Activated CD4-positive, CD25-positive, alpha-beta regulatory T cell treated with anti-CD3 and anti-CD28 coated beads, Interleukin-2, amount 50 U/mL, for 16 hours (primary cell): ENCODE measurements at places on chromosomes 5 and 9.

DNA sequence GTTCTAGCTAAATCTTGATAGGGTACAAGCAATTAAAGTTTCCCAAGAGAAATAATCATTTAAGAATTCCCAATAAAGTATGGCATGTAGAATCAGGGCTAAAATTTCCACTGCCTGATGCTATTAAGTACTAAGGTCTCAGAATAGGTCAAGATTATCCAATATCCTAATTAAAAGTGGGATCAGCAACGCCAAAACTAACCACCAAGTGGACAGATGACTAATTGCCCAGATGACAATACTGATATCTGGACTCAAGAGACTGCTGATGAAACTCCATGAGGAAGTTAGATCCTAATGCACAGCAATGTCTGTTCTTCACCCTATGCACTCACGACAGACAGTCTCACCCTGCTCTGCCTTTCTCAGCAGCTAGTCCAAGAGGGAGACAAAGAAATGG, 14.3 kb downstream of the DEPDC1B start:
- DNase-seq: no peak

DNA sequence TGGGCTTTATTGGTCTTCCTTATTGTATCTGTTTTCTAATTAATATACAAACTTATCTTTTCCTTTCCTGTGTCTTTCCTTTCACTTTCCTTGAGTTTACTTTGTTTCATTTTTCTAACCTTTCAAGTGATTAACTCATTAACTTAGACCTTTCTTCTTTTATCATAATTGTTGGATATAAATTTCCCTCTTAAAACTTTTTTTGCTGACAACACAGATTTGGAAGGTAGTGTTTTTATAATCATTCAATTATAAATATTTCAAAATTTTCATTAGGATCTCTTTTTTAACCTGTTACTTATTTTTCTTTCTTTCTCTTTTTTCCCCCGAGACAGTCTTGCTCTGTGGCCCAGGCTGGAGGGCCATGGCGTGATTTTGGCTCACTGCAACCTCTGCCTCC, 6.9 kb upstream of the ZBTB43 start:
- DNase-seq: no peak

GRCh38 chr9:109022873-109023272, 9.6 kb upstream of the CTNNAL1 start:
- no peak for DNase-seq

GRCh38 chr9:126675147-126675467, 61.4 kb downstream of the LMX1B start:
- DNase-seq: no peak

DNA sequence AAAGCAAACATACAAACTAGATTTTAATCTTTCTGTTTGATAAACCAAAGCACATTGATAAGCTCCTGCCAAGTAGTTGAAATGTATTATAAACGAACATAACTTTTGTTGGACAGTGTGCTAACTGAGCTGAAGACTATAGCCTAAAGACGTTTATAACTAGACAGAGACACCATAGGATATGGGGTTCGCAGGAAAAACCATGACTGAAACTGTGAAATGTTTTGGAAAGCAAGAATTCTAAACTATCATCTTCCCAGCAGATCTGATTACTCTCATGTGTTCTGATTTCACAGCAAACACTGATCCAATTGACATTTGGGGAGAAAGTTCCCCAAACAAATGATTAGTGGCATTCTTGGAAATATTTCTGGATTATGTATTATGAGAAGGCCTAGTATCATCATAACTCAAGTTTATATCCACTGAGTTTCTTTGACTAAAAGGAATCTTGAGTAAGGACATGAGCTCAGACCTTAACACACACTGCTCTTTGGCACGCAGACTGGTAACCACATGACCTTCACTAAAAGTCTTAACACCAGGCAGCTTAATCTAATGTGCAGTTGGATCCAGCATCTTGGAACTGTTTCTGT, 375.2 kb downstream of the ZNF608 start:
- no peak for DNase-seq

- DNase-seq: no peak
These were observed 15.3 kb downstream of the ABLIM3 start for GRCh38 chr5:149156435-149157083.

DNA sequence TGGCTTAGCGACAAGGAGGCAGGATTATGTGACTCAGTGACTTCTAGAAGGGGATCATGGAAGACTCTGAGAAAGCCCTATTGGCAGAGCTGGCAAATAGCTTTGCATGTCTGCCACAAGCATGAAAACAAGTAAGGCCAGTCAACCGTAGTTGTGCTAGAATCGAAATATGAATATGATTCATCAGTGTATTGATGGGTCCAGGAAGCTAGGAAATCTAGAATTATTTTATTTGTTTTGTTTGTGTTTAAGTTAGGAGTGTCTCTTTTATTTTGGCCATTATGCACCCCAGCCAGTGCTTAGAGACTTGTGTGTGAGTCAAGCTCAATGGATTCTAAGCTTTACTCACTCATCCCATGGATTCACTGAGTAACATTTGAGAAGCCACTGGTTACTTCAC, 3.8 kb upstream of the ITGA2 start:
- no peak for DNase-seq

DNA sequence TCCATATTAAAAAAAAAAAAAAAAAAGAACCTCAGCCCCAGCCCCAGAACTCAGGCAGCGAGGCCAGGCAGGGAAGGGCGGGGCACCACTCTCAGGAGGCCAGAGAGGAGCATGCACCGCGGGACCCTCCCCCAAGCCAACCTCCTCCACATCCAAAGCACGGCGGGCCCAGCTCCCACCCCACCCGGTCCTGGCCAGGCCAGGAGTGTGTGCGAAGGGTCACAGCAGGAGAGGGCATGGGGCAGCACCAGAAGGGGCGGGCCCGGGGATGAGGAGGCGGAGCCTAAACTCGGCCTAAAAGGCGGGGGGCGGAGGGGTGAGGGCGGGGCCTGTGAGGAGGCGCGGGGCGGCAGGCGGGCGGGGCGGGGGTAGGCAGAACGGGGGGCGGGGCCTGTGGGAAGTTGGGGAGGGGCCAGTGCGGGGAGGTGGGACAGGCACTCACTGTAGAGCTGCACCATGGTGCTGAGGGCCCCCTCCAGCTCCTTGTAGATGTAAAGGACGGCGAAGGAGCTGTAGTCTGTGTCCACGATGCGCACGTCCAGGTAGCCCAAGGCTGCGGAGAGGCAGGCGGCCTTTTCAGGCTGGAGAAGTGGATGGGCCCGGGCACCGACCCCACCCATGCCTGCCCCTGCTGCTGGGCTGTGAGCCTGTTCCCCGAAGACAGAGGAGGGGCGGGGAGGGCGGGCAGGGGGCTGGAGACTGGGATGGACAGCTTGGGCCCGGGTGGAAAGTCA, 1.2 kb downstream of the LCN15 start:
- no peak for DNase-seq

DNA sequence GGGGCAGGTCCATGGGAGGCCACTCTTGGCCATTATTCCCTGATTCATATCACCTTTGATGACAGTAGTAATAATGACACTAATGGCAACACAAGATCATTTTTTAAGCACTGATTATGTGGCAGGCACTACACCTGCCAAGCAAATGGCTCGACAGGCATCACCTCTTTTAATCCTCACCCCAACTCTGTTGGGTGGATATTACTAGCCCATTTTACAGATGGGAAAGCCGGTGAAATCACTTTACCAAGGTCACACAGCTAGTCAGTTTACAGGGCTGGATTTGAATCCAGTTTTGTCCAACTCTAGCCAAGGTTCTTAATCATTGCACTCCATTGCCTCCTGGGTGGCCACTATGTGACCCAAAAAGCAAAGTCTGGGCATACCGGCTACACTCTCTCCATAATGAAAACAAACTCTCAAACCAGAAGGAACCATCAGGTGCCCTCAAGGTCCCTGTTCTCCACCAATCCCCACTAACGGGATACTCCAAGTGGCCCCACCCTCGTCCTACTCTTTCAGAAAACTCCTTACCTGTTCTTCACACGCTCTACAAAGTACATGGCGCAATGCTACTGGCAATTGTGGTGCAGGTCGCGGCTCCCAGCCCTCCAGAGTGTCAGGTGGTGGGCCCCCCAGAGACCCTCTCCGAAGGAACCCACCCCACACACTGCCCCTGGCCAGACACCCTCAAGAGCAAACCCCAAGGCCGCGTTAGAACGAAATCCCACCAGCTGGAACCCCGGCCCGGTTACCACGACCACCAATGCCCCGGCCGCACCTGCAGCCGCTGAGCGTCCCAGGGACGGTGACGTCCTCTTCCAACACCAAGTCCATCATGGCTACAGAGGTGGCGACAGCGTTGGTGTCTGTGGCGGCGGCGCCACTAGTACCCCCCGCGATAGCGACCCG, 572 bp downstream of the CDK5RAP2 start:
- DNase-seq: no peak

DNA sequence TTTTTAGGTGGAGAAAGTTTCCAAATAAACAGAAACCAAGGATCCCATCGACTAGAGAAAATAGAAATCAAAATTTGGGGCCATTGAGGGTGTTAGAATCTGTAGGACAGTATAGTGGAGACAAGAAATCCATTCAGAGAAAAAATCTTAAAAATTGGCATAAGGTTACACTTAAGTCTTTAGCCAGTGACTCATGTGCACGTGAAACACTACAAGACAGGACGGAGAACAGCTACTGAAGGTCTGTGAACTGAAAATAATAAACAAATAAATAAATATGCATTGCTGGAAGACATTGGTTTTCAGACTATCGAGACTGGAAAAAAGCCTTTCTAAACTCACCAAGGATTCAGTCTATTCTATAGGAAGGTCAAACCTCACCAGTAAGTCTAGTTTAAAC, 1955.5 kb downstream of the MAT2B start:
- DNase-seq: no peak

DNA sequence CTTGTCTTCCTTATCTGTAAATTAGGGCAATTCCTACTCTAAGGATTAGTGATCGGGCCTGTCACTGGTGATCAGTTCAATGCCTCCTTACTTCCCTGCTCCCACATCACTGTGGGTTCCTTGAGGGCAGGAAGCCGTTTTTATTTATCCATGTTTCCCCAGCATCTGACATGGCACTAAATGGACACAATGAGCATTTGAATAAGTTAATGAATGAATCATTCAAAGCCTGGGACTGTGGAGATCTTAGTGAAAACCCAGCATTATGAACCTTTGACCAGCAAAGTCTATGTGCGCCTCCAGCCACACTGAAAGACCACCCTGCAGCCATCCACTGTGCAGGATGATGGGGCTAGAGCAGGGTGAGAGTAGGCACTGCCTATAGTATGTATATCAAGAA, 11.6 kb downstream of the COL15A1 start:
- DNase-seq: no peak

- DNase-seq: no peak
These were observed 266.4 kb upstream of the IRX4 start for GRCh38 chr5:2149195-2149539.

GRCh38 chr5:23139338-23140171, 286.4 kb upstream of the CDH12 start:
- no peak for DNase-seq

DNA sequence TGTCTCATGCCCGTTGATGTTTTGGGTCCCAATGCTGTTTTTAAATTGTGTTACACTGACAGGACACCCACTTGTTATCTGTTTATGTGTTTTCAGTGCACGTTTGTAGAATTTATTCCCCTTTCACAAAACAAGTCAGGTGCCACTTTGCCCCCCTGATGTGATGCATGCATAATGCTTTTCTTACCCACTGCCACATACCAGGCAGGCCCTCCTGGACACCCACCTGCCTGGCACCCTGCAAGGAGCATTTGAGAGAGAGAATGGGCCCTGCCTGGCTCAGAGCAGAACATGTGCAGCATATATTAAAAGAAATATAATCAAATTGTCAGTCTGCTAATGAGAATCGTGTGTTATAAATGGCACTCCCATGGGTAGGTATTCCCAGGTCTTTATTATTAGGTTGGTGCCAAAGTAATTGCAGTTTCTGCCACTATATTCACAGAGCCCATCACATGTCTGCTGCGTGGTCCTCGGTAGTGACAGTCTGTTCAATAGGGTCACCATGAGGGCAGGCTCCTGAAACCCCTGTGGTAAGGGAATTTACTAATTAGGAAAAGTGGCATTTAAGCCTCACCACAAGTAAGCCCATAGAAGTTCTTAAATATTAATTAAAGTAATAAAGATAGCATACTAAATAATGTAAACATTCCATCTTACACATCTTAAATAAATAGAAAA, 52.2 kb upstream of the CKMT2 start:
- no peak for DNase-seq

GRCh38 chr9:27792971-27793689, 219.8 kb upstream of the C9orf72 start:
- no peak for DNase-seq

DNA sequence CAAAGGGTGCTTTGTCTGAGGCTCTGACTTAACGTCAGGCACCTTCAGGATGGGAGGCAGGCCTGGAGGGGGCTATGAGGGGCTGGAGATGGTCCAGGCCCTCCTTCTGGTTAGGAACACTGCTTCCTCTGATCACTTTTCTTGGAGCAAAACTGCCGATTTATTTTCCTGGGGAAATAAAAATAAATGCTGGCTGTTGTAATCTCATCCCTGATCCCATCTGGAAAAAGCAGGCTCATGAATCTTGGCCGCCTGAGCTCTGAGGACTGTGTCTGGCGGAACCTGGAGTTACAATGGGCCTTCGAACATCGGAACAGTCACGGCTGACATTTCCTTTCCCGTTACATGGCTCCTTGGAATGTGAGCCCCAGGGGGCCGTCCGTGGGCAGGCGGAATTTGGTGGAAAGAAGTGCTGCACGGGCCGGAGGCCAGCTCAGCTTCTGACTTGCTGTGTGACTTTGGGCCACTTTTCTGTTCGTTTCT, 157.8 kb downstream of the RGS3 start:
- no peak for DNase-seq

DNA sequence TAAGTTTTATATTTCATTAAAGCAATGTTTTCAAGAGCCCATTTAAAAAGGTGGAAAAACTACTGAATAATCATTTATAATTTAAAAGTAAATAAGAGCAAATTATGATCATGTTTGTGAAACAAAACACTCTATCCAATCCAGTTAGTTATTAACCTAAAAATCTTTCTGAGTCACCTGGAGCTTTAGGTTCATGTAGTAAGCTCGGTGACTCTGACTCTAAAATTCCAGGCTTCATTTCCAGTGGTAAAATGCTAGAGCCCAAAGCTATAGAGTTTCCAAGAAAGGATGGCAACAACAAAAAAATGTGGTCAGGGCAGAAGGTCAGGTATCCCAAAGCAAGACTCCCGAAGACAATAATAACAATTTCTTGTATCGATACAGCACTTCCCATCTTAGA, 76.1 kb upstream of the SPOCK1 start:
- no peak for DNase-seq

GRCh38 chr5:107300721-107301327, 369.9 kb downstream of the EFNA5 start:
- DNase-seq: no peak

- DNase-seq: no peak
These were observed 1.9 kb downstream of the PLPP6 start for GRCh38 chr9:4663956-4664355.

- DNase-seq: no peak
These were observed 72.4 kb upstream of the GNAQ start for GRCh38 chr9:78103971-78104433.

GRCh38 chr9:131470581-131470991, 32.1 kb upstream of the POMT1 start:
- DNase-seq: no peak

- DNase-seq: no peak
These were observed 26.5 kb downstream of the SMC5 start for GRCh38 chr9:70285246-70285645.
